ENCODE measurements at places on chromosomes 3 and 15.

- DNase-seq, result no peak
Observed at GRCh38 chr15:69610277-69610676, 157.7 kb downstream of the RPLP1 start.

DNA sequence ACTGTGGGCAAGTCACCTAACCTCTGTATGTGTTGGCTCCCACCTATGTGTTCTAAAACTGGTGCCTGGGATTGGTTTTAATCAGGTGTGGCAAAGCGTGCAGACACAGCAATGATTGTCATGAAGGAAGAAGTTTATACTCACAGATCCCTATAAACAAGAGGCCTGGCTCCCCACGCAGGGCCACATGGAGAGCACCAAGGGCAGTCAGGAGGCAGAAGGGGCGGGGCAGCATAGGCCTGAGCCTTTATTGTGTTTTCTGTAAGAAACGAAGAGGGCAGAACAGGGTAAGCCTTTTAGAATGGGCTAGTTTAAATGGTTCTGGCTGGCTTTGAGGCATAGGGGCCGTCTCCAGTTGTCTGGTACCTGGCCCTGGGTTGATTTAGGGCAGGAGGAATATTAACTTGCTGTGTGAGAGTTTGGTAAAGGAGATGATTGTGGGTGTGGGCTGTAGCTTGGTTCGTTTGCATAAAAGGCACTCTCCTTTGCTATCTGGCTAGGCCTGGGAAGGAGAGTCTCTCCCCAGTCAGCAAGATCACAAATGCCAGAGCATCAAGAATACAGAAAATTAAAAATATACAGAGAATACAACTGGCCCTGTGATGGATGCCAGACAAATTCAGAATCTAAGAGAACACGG, 2.2 kb upstream of the FBXW12 start:
- no peak for DNase-seq

GRCh38 chr15:33149919-33150318, 44.6 kb downstream of the FMN1 start:
- no peak for DNase-seq

DNA sequence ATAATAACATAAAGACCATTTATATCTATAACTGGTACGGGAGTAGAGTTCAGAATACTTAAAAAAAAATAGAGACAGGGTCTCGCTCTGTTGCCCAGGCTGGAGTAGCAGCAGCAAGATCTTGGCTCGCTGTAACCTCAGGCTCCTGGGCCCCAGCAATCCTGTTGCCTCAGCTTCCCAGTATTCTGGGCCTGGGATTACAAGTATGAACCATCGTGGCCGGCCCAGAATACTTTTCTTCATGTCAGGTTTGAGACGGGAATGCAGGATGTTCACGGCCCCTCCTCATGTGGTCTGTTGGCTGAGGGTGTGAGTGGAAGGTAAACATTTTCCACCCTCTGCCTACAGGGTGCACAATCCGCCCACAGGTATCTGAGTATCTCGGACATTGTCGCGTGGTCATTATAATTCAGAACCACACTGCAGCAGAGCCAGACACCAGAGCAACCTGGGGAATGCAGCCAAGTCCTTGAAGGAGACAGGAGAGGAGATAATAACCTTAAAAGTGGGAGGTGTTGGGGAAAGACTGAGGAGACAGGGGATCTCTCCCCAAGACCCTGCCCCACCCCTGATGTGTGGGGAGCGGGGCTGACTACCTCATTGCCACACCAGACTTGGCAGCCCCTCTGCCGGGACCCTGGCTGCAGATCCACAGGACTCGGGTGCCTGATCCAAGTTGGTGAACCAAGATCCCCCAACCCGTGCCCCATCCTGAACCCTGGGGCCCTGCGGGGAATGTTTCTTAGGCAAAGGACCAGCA, 106.8 kb downstream of the ADCY5 start:
- DNase-seq, result no peak

GRCh38 chr3:180402471-180403073, 199.4 kb upstream of the TTC14 start:
- no peak for DNase-seq

DNA sequence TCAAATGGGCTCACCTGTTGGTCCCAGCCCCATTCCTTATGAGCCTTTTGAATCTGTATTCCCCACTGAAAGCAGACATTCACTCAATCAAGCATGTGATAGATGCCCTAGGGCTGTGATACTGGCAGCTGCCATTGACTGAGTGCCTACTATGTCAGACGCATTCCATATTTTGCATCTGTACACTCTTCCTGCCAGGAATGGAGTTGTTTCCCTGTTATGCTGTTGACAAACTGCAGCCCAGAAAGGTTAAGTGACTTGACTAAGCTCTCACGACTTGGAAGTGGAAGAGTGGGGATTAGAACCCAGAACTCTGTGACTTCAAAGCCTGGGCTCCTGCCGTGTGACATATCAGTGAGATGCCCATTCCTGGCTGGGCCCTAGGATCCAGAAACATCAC, 211.4 kb downstream of the RPLP1 start:
- DNase-seq, result no peak

DNA sequence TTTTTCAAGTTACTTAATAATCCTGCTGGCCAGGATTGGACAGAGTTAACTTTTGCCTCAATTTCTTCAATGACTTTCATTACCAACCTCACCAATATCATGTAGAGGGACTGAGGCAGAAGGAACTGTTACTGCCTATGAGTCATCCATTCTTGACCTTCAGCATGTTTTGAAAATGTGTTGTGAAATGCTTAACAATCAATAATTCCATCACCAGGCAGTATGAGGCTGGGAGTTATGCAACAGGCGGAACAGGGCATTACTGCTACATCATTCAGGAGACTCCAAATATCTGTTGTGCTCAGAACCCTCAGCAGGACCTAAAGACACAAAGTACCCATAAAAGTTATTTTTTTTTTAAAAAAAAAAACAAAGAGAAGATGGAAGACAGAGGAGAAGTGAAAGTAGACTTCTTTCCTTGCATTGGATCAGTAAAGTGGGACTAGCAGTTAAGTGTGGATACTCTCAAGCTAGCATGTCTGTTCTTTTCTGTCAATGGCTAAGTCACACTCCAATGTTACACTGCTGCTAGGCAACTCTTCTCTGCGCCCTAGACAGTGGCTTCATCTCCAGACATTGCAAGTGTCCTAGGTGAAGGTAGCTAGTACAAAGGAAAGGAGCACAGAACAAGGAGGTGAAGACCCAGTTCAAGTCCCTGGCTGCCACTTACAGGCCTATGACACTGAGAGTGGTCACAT, 184.9 kb upstream of the LPP start:
- DNase-seq, result no peak

GRCh38 chr15:52220937-52221660, 29.9 kb upstream of the GNB5 start:
- no peak for DNase-seq

DNA sequence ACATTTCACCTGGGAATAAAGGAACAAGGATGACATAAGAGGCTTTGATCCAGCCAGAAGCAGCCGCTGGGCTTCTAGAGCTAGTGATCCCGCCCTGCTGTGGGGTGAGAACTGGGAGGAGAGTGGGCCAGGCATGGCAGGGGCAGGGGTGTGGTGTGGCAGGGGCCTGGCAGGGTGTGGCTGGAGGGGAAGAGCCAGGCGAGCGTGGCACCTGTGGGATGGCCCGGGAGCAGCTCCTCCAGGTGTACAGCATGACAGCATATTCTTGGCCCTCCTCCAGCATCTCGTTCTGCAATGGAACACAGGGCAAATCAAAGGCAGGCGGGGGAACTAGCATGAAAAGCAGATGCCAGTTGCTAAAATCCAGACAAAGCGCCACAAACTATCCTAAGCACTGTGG, 35.5 kb downstream of the CYFIP1 start:
- DNase-seq, result no peak

- no peak for DNase-seq
Observed at GRCh38 chr15:83775738-83776137, 121.8 kb downstream of the ADAMTSL3 start.

GRCh38 chr15:66938114-66938830, 127.1 kb upstream of the SMAD3 start:
- DNase-seq, result no peak

DNA sequence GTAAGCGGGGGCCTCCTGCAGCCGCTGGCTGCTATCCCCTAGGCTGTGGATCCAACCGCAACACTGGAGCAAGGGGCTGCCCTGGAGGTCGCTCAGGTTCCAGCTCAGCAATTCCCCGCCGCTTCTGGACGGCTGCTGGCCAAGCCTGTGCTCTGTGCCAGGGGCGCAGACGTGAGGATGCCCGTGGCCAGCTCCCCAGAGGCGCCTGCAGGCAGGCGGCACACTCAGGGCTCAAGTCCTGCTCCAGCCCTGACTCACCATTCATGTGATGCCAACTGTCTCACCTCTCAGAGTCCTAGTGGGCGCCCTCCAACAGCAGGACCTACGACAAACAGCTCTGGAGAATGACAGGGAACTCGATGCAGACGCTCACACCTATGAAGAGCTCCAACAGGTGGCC, 31.6 kb downstream of the KLHL25 start:
- DNase-seq, result peak; percentile 30

- no peak for DNase-seq
Observed at GRCh38 chr3:156300929-156301840, 180.8 kb downstream of the KCNAB1 start.
